ENCODE measurements at places on chromosomes 4 and X.

DNA sequence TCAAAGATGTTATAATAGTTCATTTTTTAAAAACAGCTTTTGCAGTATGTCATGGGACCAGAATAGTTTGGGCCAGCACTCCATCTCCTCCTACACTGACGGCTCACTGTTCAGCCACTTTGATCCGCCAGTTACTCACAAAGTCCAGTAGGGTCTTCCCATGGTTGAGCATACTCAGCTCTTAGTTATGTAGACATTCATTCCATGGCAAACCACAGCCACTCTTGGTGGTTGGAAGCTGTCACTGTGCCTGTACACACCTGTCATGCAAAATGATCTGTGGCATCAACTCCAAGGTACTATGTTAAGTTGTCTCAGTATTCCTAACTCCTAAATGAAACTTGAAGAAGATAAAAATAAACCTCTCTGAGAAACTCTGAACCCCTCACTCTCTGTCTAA is 127.2 kb downstream of the NR3C2 start:
- DNase-seq, result no peak

GRCh38 chr4:142361981-142362380 is 484.1 kb downstream of the INPP4B start:
- no peak for DNase-seq

DNA sequence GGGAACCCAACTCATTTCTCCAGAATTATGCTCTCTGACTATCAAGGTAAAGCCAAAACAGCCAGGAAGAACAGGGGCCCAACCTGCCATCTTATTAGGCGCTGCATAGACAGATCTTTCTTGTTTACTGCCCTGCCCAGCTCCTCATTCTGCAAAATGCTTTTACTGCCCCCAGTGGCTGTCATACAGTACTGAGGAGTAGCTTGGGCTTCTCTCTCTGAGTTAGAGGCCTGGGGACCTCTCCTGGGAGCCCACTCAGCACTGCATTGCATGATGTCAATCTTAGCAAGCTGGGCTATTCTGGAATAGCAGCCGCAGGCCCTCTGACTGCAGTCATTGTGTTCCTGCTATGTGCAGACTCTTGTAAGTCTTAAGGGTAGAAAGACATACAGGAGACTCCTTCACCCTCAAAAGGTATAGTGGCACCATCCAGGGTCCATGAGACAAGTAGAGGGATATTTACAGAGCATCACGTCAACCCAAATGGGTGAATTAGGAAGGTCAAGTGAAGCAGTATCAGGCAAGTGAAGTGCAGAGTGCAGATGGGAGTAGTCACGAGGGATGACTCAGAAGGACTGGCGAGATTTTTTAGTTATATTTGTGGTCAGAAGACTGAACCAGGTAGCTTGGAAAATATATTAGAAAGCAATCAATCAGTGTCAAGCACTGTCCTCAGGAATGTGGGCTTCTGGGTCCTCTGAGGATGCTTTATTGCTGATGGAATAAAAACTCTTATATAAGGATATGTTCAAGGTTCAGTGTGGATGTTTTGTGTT is 294.1 kb upstream of the SFRP2 start:
- no peak for DNase-seq

GRCh38 chr4:156255230-156256007 is 301.8 kb upstream of the CTSO start:
- no peak for DNase-seq

DNA sequence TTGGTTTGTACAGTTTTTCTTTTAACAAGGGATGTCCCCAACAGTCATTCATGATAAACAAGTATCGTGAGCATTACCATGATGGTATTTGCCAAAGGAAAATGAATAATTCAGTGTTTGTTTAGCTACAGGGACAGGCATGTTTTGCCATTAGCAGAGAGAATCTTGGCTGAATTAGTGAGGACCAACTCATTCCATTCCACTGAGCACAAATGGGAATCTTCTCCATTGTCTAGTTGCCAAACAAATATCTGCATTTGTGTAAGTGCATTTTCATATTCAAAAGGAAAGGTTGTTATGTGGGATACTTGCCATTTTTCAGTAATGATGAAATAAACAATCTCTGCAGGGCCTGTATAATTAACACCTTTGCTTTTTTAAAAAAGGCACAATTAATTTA is 1762.6 kb downstream of the RPA4 start:
- DNase-seq, result no peak

DNA sequence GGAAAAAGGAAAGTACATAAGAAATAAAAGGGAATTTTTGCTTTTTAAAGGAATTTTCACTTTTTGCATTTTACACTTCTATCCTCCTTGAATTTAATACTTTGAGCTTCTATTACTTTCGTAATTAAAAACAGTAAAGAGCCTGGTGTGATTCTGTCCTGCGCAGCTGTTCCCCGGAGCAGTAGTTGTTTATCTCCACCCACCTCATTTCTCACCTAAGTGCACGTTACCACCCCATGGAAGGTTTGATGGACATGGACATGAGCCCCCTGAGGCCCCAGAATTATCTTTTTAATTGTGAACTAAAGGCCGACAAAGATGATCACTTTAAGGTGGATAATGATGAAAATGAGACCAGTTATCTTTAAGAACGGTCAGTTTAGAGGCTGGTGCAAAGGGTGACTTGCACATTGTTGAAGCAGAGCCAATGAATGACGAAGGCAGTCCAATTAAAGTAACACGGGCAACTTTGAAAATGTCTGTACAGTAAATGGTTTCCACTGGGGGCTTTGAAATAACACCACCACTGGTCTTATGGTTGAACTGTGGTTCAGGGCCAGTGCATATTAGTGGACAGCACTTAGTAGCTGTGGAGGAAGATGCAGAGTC is 52.1 kb upstream of the TEX13D start:
- DNase-seq, result no peak

DNA sequence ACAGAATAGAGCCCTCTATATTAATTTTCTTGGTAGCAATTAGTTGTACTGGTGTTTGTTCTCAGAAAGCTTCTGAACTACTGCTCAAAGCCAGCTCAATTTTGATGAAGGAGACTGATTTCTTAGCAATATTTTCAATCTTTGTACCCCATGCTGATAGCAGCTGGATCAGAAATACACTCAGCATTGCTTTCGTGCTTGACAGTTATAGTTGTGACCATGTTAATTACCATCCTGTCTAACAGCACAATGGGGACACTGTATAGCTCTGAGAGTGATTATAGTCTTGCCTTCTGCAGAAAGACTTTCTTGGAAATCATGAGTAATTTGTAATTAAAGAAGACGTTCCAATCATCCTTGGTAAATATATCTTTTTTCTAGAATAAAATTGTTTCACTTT is 79.7 kb upstream of the GNPDA2 start:
- DNase-seq, result no peak

DNA sequence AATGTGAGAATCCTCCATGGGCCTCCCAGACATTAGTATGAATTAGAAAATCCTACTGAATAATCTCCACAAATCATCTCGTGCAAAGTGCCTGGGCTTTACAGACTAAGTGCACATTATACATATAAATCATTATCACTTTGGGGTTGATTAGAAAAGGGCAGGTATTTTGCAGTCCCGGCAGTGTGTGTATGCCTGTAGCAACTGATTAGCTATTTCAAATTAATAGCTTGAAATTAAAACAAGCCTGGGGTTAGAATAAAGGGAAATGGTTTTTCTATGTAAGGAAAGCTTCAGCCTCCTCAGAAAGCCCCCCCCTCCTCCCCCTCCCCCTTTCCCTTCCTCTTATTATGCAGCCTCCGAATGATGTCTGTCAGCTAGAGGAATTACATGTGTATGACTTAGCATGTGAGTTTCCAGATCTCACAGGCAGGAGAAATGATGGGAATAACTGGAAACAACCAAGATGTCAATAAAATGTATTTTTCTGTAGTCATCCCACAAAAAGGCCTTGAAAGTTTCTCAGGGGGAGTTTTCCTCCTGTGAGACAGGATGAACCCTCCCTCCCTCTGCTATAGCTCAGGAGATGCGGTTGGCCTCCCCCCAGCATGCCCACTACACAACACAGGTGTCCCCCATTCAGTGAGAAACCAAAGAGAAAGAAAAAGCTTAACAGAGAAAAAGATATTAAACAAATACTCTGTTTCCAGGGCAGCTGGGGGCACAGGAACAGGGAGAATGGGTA is 41.2 kb upstream of the RASGEF1B start:
- DNase-seq, result no peak

DNA sequence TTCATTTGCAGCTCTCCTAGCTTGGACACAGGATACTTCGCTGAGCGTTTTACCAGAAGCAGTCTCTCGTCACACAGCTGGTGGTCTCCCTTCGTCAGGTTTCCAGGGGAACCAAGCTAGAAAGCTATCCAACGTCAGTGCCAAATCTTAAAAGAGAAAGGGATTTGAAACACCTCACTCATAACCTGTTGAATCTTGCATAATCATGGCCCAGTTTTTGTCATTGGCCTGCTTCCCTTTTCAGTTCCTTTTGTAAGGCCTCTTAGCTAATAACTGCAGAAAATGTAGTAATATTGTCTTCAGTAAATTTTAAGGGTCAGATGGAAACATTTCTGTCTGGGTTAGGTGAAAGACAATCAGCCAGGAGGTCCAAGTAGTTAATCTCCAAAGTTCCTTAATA is 22.0 kb downstream of the RAB39B start:
- no peak for DNase-seq

- no peak for DNase-seq
Observed at GRCh38 chrX:114999906-115000305, 17.5 kb downstream of the IL13RA2 start.

DNA sequence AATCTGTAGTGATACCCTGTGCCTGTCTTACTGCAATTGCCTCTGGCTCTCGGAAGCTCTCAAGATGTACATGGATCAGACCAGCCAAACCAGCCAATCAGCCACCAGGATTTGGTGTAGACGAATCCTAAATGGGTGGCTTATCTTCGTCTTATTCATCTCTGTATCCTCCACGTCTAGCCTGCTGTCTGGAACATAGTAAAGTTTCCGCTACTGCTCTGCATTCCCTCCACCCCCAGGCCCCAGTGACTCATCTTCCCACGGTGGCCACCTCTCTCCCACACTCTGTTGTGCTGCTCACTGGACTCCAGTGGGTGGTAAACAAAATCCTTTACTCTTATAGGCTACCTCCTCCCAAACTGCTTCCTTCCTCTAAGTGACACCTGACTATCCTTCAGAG is 37.8 kb downstream of the SEPTIN6 start:
- peak; percentile 49 for DNase-seq

DNA sequence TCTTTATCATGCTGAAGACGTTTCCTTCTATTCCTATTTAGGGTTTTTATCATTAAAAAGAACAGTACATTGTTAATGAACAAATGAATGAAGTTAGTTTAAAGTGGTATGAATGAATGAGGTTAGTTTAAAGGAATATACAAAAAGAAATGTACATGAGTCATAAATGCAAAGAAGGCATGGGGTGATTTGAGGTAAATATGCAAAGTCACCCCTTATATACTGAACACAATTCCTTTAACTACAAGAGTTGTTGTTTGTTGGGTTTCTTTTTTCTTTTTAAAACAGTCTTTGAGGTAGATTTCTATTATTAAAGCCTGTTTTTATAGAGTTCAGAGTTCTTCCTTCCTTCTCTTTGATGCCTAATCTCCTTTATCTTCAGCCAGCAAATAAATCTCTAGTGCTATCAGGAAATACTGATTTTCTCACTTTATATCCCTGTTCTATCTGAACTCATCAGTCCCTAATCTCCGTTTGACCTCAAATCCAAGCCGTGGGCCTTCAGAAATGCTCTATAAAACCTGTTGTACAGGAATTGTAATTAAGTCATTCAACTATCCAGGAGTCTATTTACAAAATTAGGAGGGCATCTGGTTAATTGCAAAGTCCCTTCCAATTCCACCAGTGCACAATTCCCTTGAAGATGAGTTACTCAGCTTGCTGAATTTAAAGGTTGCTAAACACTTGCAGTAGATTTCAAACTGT is 31.6 kb upstream of the ABCG2 start:
- no peak for DNase-seq

- DNase-seq, result no peak
Observed at GRCh38 chrX:44931441-44931973, 58.5 kb downstream of the KDM6A start.

DNA sequence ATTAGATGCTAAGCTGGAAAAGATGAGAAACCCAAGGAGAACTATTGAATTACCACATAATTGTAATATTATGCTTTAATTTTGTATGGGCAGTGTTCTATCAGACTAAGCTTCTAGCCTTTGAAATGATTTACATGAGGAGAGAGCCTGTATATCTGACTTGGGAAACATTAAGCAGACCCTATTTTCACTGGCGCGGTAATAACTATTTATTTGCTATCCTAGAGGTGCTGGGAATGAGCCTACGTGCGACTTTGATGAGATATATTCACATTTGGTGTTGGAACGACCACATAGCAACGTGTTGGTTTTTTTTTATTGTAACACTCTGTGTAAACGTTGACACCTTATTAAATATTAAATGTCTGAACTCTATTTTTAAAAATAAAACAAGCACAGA is 80.5 kb downstream of the CLCN4 start:
- no peak for DNase-seq

GRCh38 chrX:49921109-49921508 is 1.3 kb upstream of the CLCN5 start:
- DNase-seq, result no peak

DNA sequence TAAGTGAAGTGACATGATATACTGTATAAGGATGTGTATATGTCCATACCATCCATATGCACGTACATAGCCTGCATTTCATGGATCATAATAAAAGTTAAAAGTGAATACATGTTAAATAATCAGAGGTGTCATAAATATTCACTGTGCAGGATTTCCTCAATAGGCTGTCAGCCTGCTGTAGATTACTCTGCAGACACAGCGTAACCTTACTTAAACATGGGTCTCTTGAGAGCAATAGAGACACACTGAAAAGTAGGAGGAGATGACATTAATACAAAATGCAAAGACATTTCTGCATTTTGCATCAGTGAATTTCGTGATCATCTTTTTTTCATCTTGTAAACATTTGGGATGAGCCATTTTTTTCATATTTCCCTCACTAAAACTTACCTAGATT is 955.2 kb upstream of the DIAPH2 start:
- DNase-seq, result no peak
